Mesenchymal stem cell (in vitro differentiated cells and primary cell): ENCODE measurements at places on chromosomes 3 and 15.

GRCh38 chr3:17605032-17605431 lies 137.4 kb downstream of the TBC1D5 start:
- H3K4me1 ChIP-seq, result peaks cover 6% of the 10 kb centered on the region
- peaks cover 8% of the 10 kb centered on the region for H3K27me3 ChIP-seq
- no peak overlapping the region for H3K27ac ChIP-seq
- no peak overlapping the region for H3K4me3 ChIP-seq
- peaks cover 2% of the 10 kb centered on the region for H3K36me3 ChIP-seq
- peak; percentile 80 for DNase-seq

DNA sequence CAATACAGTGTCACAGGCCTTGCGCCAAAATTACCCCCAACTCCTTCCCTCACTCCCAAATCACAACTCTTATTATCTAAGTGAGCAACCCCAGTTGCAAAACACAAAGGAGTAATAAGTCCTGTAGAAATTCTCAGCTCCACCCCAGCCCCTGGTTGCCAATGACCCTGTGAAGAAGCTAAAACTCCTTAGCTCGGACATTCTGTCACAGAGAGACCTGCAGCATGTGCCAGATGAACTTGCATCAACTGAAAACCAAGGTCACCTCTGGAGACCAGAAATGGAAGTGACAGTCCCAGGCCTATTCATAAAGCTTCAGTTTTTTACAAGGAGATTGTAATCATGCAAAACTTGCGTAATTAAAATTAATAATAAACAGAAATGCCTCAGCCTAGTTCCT lies 55.2 kb downstream of the RBPMS2 start:
- DNase-seq, result no peak
- no peaks in the 10 kb centered on the region for H3K36me3 ChIP-seq
- H3K27ac ChIP-seq, result no peak overlapping the region

DNA sequence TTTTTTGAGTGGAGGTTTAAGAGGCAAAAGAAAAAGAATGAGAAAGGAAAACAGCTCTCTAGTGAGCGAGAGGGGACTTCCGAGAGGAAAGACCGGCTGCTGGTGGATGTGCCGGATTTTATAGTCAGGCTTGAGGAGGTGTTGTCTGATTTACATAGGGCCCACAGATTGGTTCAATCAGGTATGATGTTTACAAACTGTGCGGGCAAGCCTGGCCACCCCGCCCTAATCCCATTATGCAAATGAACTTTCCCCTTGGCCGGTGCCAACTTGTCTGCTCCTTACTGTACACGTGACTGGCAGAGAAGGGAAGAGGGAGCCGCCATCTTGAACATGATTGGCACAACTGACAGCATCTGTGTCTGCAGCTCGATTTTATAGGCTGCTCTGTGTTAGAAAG lies 44.7 kb downstream of the FAM43A start:
- no peak overlapping the region for H3K4me3 ChIP-seq
- no peaks in the 10 kb centered on the region for H3K36me3 ChIP-seq
- peaks cover 48% of the 10 kb centered on the region for H3K27me3 ChIP-seq
- no peaks in the 10 kb centered on the region for H3K4me1 ChIP-seq
- H3K27ac ChIP-seq, result no peak overlapping the region

- H3K36me3 ChIP-seq, result no peaks in the 10 kb centered on the region
- no peak overlapping the region for H3K4me3 ChIP-seq
- peak overlapping the region; percentile 63 for H3K27ac ChIP-seq
- peaks cover 13% of the 10 kb centered on the region for H3K27me3 ChIP-seq
- H3K4me1 ChIP-seq, result peaks cover 7% of the 10 kb centered on the region
Observed at GRCh38 chr3:190116551-190117067, 4.1 kb downstream of the P3H2 start.

GRCh38 chr3:99969136-99969535 lies 145.2 kb downstream of the FILIP1L start:
- H3K4me1 ChIP-seq, result no peaks in the 10 kb centered on the region
- no peak overlapping the region for H3K27ac ChIP-seq
- DNase-seq, result no peak
- no peak overlapping the region for H3K4me3 ChIP-seq

DNA sequence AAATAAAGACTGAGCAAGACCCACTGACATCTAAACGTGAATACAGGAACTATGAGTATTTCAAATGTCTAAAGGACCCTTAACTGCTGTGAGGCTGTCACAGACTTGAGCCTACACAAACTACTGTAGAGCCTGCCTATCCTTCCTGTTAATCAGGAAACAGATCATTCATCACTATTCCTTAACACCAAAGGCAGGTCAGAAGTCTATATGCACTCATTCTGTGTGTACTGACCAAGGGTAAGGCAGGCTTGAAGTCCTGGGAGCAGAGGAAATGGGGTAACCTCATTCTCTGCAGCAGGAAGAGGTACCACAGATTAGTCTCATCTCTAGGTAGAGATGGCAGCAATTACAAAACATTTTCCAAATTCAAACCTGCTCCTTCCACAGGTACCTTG lies 30.7 kb downstream of the NPTN start:
- H3K27ac ChIP-seq, result no peak overlapping the region
- peaks cover 15% of the 10 kb centered on the region for H3K4me1 ChIP-seq
- no peaks in the 10 kb centered on the region for H3K27me3 ChIP-seq

DNA sequence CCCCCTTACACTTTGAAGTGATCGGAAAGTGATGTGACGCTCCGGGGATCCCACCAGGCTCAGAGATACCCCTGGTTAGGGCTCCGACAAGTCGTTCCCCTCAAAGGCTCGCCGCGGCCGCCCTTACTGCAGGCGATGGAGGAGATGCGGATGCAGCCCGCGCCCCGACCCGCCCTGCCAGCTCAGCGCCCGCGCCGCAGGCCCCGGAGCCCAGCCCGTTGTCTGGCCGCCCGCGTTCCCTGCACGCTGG lies 228 bp downstream of the GLT8D1 start:
- H3K27me3 ChIP-seq, result no peaks in the 10 kb centered on the region
- peak overlapping the region; percentile 80 for H3K27ac ChIP-seq
- H3K36me3 ChIP-seq, result peaks cover under 1% of the 10 kb centered on the region
- H3K4me3 ChIP-seq, result peak overlapping the region; percentile 95
- peaks cover 9% of the 10 kb centered on the region for H3K4me1 ChIP-seq

- H3K27ac ChIP-seq, result no peak overlapping the region
- H3K27me3 ChIP-seq, result no peaks in the 10 kb centered on the region
- no peak overlapping the region for H3K4me3 ChIP-seq
- H3K4me1 ChIP-seq, result no peaks in the 10 kb centered on the region
- DNase-seq, result no peak
- no peaks in the 10 kb centered on the region for H3K36me3 ChIP-seq
Observed at GRCh38 chr3:100221159-100221558, 39.6 kb upstream of the TBC1D23 start.

GRCh38 chr3:130342821-130343661 lies 2.4 kb upstream of the COL6A5 start:
- no peak for DNase-seq
- peaks cover 6% of the 10 kb centered on the region for H3K4me1 ChIP-seq
- H3K27me3 ChIP-seq, result peaks cover 68% of the 10 kb centered on the region
- H3K27ac ChIP-seq, result no peak overlapping the region
- no peaks in the 10 kb centered on the region for H3K36me3 ChIP-seq

GRCh38 chr15:42749266-42749665 lies 12.3 kb upstream of the CDAN1 start:
- H3K36me3 ChIP-seq, result peaks cover 9% of the 10 kb centered on the region
- DNase-seq, result no peak
- no peak overlapping the region for H3K4me3 ChIP-seq
- H3K27ac ChIP-seq, result no peak overlapping the region

DNA sequence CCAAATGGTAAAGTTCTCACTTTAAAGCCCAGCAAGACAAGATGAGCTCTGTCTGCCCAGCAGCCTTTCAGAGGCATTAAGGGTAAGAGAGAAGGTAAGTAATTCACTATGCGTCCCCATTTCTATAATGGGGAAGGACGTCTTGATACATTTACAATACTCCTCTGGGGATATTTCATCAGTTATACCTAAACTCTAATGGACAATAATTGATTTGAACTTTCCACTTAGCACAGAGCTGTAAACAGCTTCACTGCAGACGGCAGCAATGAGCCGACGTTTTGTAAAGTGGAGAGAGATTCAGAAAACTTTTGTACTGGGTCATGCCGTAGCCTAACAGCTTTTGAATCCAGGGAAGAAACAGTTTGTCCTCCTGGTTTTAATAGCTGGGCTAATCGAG lies 127.4 kb downstream of the TIGIT start:
- no peak overlapping the region for H3K4me3 ChIP-seq
- no peaks in the 10 kb centered on the region for H3K36me3 ChIP-seq
- H3K27me3 ChIP-seq, result no peaks in the 10 kb centered on the region
- no peaks in the 10 kb centered on the region for H3K4me1 ChIP-seq
- no peak for DNase-seq
